WTC11 (cell line): ENCODE measurements at places on chromosomes 3 and 15. TPM values are rescaled to one million over a fixed set of nuclear protein-coding genes. Genes with fewer than 3 reads are reported as not detected.
A peak's percentile ranks its signal among the peaks of the same experiment; 100 is the strongest.

GRCh38 chr3:98240131-98240530 is 23.9 kb upstream of the OR5H6 start:
- DNase-seq = no peak
- H3K36me3 ChIP-seq = peaks cover 8% of the 10 kb centered on the region
- H3K27ac ChIP-seq = no peak overlapping the region
- peaks cover 11% of the 10 kb centered on the region for H3K27me3 ChIP-seq
- H3K4me1 ChIP-seq = peaks cover 39% of the 10 kb centered on the region

- no peak for DNase-seq
- no peak overlapping the region for H3K4me3 ChIP-seq
- H3K27ac ChIP-seq = no peak overlapping the region
- no peaks in the 10 kb centered on the region; the same call in 1 of the 2 replicates for H3K27me3 ChIP-seq
- H3K4me1 ChIP-seq = peaks cover 15% of the 10 kb centered on the region
These were observed 38.8 kb downstream of the BHLHE40 start for GRCh38 chr3:5017925-5018531.

- H3K27ac ChIP-seq = no peak overlapping the region
- no peak for DNase-seq
- H3K36me3 ChIP-seq = no peaks in the 10 kb centered on the region; the same call in 1 of the 2 replicates
- peaks cover 24% of the 10 kb centered on the region for H3K4me1 ChIP-seq
- H3K27me3 ChIP-seq = peaks cover 4% of the 10 kb centered on the region; the same call in 1 of the 2 replicates
- peak overlapping the region; percentile 62 for H3K4me3 ChIP-seq
These were observed 94.1 kb downstream of the PEX5L start for GRCh38 chr3:179942553-179943075.

DNASE1L3 gene
- not detected in 3 replicates for total RNA-seq

- no peak overlapping the region for H3K27ac ChIP-seq
- H3K4me3 ChIP-seq = no peak overlapping the region
- H3K27me3 ChIP-seq = no peaks in the 10 kb centered on the region
- peaks cover 4% of the 10 kb centered on the region for H3K4me1 ChIP-seq
- no peak for DNase-seq
These were observed 101.3 kb downstream of the TMCO5A start for GRCh38 chr15:38035701-38036100.

- H3K36me3 ChIP-seq = peaks cover 3% of the 10 kb centered on the region; the same call in 1 of the 2 replicates
- H3K4me1 ChIP-seq = peaks cover 44% of the 10 kb centered on the region
- peak overlapping the region; percentile 60 for H3K27ac ChIP-seq
- no peak overlapping the region for H3K4me3 ChIP-seq
- no peaks in the 10 kb centered on the region for H3K27me3 ChIP-seq
These were observed 34.8 kb upstream of the CEMIP start for GRCh38 chr15:80744415-80744814.

DNA sequence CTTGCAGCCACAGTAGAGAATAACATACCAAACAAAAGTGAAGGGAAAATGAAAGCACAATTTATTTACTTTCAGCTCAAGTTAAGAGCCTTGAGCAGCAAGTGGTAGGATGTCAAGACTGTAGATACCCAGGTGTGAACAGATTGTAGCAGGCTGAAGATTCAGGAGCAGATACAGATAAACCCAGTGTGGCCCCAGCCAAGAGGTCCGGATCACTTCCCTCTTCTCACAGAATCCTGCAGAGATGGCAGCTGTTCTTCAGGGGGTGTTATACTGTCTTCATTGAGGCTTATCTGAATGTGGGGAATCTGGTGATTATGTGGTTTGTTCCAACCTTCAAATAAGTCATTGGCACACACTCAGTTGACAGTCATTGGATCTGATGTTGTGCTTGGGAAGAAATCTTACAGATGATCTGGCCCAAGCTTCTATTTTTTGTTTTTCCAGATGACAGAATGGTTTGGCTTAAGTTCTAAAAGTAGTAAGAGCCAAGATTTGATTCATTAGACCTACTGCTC is 2.2 kb downstream of the STARD9 start:
- no peak for DNase-seq
- peaks cover 86% of the 10 kb centered on the region for H3K27me3 ChIP-seq
- no peak overlapping the region for H3K27ac ChIP-seq
- peaks cover 20% of the 10 kb centered on the region for H3K4me1 ChIP-seq
- H3K4me3 ChIP-seq = no peak overlapping the region

DNA sequence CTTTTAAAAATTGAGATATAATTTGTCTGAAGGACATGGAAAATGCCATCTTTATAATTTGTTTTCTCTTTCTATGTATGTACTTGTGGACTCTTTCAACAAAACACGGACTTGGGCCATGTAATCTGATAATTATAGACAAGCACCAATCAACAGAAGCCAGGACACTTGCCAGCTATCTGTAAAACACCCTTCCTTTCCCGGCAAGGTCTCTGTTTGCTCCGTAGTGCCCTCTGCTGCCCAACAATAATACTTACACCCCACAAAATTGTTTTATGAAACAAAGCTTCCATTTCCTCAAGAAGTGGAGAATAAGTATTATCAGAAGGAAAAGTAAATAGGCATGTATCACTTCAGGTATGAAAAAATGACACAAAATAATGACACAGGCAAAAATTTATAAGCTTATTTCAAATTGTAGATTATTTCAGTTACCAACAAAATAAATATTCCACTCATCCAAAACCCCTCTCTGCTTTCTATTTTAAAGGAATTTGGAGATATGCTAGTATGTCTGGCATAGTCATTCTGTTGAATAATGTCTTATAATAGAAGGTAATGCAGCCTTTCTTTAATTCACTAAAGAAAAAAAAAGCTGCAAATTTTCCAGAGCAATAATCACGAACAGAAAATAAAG is 32.8 kb downstream of the MYH15 start:
- no peak overlapping the region for H3K4me3 ChIP-seq
- H3K27ac ChIP-seq = no peak overlapping the region
- H3K36me3 ChIP-seq = no peaks in the 10 kb centered on the region
- DNase-seq = peak; percentile 49

GRCh38 chr3:114285648-114286230 is 8.1 kb upstream of the TIGIT start:
- H3K36me3 ChIP-seq = no peaks in the 10 kb centered on the region
- no peak overlapping the region for H3K27ac ChIP-seq
- no peaks in the 10 kb centered on the region for H3K27me3 ChIP-seq
- peaks cover 7% of the 10 kb centered on the region; the same call in 1 of the 2 replicates for H3K4me1 ChIP-seq
- DNase-seq = no peak

NANOGP8 gene
- 1.9 to 2.1 TPM (median 1.9 TPM) in 3 replicates for total RNA-seq

- no peaks in the 10 kb centered on the region for H3K27me3 ChIP-seq
- H3K36me3 ChIP-seq = peaks cover 10% of the 10 kb centered on the region
- H3K27ac ChIP-seq = peak overlapping the region; percentile 68; the same call in 1 of the 2 replicates
- no peak overlapping the region for H3K4me3 ChIP-seq
- DNase-seq = no peak
- H3K4me1 ChIP-seq = peaks cover 33% of the 10 kb centered on the region
These were observed 100.7 kb downstream of the GALK2 start for GRCh38 chr15:49270541-49271421.

MEX3B gene
- 8.5 to 8.9 TPM (median 8.8 TPM) in 3 replicates for total RNA-seq

SCN11A gene
- total RNA-seq = 0.13 to 0.27 TPM (median 0.25 TPM) in 3 replicates

GRCh38 chr15:85616549-85617110 is 178.1 kb downstream of the KLHL25 start:
- no peaks in the 10 kb centered on the region for H3K27me3 ChIP-seq
- DNase-seq = no peak

SLC24A5 gene
- not detected in 3 replicates for total RNA-seq
